ENCODE measurements at places on chromosomes 11 and 22.
A peak's percentile ranks its signal among the peaks of the same experiment; 100 is the strongest.

- DNase-seq = no peak
Observed at GRCh38 chr11:113951537-113951936, 23.4 kb upstream of the HTR3A start.

DNA sequence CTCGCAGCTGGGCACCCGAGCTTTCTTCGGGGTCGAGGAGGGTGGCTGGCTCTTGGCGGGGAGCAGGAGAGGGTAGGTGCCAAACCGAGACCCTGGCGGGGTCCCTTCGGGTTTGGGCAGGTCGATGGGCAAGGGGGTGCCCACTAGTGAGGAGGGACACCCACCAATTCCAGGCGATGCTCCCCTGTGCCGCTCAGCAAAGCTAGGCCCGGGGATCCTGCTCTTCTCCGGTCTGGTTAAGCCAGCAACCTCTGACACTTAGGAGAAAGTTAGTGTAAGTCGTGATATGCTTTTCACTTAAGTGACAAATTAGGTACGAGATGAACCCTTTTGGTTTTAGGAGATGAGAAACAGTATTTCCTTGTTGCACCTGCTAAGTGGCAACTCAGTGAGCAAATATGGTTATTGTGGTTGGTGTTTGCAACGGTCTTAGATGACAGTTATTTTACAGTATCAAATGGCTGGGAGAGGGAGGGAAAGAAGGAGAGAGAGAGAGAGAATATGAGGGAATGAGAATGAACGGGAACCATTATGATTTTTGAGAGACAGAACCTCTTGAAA is 565 bp downstream of the NUCB2 start:
- peak; percentile 50 for DNase-seq

DNA sequence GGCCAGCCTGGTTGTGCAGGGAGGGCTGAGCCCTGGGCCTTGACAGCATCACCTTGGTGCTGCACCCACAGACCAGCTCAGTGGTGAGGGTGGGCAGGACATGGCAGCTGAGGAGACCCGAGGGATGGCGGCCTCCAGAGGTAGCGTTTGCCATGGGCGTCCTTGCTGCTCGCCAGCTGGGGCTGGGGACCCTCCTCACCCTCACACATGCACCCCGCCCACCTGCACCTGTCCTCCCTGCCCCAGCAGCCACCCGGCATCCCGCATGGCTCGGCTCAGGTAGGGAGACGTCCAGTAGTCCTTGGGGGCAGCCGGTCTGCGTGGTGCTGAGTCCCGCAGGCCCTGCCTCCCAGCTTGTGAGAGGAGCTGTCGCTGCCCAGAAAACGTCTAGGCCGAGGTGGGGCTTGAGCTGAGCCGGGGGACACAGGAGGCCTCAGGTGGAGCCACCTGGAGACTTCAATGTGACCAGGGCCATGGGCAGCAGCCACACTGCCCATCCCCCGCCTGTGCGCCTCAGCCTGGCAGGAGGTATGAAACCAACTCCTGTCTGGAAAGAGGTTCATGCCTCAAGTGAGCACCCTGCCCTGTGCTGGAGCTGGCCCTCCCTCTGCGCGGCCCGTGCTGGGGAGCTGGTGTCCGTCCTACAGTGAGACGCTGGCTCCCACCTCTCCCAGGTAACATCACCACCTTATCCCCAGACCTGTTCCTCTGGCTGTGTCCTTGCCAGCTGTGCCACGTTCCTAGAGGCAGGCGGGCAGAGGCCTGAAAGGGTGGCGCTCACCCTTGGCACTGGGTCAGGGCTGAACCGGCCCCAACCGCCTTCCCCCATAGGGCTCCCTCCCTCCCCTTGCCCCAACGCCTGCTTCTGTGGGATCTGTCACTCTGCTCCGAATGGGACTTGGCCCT is 3.3 kb upstream of the TRABD start:
- no peak for DNase-seq

DNA sequence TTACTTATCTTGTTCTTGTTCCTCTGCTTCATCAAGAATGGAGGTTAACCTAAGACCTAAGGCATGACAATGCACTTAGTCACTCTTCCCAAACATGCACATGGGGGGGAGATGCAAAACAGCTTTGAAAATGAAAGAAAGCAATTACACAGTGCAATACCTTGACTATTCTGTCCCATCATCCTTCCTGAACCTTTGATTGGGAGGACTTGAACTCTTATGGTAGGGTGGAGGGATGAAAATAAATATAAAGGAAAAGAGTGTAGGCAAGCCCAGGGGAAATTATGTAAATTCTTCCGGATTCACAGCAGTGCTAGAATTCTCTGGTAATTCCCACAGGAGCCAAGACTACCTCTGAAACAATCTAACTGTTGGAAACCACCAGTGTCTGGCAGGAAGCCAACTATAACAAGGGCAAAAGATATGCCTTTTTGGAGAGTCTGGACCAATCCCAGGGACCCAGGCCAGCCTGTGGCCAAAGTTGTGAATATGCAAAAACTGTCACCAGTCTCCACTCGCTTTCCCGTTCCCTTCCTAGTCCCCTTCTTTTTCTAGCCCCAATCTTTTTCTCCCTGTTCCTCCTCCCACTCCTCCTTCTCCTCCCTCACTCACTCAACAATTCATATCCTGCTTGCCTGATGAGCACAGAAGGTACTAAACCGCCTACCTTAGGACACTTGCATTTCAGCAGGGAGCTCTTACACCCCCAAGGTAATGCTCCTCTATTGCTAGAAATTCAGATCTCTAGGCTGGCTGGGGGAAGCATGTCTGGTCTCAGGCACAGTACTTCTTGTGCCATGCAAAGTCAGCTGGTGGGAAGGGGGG is 2.5 kb upstream of the RCN1 start:
- peak; percentile 22 for DNase-seq

DNA sequence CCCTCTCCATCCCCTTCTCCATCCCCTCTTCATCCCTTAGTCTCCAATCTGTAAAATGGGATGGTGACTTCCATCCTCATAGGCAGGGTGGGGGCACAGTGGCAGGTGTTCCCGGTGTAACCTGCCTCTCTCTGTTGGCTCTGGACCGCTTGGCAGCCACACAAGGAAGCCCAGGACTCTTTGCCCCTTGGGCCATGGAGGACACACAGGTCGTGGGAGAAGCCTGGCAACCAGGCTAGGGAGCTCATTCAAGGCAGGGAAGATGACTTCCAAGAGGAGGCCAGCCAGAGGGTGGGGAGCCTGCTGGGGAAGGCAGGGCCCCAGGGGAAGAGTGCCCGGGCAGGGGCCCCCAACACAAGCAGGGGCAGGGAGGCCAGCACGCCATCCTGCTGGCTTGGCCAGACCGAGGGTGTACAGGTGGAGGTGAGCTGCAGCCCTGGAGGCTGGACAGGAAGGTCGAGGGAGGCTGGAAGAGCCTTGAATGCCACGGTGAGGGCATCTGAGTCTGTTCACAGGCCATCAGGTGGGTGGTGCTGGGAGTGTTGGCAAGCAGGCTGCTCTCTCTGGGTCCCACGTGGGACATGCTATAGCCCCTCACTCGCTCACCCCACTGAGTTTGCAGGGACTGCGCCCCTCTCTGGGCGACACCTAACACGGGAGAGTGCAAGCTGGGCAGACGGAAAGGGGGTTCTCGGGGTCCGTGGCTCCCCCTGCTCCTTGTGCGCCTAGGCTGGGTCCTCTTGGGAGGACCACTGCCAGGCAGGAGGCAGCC is 15.5 kb upstream of the CTSD start:
- DNase-seq = no peak

GRCh38 chr11:26522912-26523610 is 49.0 kb downstream of the MUC15 start:
- DNase-seq = no peak

DNA sequence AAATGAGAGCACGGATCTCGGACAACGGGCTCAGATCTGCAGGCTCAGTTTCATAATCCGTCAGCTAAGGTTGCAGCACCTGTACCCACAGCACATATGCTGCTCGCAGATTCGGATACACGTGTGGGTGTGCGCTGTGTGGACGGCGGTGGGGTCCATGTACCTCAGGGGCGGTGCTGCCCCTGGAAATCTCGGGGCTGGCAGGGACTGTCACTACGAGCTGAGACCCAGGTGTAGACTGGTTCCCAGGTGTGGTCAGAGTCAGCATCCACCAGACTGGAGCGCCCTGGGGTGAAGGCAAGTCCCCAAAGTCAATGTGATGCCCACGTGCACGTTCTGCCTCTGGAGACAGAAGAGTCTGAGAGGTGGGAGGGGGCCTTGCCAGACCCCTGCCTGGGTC is 989.3 kb downstream of the BRD1 start:
- no peak for DNase-seq

DNA sequence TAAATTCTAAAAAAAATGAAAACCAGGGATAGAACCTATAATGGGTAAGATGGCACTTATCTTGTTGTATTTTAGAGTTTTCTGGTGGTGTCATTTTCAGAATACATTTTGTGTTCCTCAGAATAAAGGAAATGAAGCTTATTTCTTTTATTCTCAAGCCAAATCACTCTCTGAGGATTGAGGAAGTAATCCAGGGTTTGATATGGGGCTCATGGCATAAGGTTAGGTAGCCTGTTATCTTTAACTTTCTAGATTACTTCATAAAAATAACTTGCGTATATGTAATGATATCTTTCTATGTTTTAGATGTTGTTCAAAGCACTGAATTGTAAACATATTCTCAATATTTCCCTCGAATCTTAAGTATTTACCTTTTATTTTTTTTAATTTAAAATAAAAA is 33.5 kb downstream of the PDE3B start:
- no peak for DNase-seq
